ENCODE measurements at places on chromosomes 5 and 9.

- DNase-seq, result no peak
Measured at GRCh38 chr5:42522783-42523182, 99.5 kb downstream of the GHR start.

DNA sequence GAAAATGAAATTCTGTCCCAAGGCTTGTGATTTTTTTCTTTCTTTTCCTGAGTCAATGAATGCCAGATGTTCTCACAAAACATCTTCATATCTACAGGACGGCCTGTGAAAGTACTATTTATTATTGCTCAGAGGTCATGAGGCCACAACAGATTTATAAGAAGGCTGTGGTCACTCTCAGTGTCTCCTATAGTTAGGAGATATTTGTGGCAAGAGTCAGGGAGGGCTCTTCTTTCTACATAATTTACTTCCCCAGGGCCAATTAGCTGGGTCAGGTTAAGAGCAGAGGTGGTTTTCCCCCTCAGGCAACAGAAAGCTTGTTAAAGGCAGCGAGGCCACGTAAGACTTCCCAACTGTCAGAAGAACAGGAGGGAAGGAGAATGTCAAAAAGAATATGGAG lies 248.7 kb downstream of the SLIT3 start:
- no peak for DNase-seq

DNA sequence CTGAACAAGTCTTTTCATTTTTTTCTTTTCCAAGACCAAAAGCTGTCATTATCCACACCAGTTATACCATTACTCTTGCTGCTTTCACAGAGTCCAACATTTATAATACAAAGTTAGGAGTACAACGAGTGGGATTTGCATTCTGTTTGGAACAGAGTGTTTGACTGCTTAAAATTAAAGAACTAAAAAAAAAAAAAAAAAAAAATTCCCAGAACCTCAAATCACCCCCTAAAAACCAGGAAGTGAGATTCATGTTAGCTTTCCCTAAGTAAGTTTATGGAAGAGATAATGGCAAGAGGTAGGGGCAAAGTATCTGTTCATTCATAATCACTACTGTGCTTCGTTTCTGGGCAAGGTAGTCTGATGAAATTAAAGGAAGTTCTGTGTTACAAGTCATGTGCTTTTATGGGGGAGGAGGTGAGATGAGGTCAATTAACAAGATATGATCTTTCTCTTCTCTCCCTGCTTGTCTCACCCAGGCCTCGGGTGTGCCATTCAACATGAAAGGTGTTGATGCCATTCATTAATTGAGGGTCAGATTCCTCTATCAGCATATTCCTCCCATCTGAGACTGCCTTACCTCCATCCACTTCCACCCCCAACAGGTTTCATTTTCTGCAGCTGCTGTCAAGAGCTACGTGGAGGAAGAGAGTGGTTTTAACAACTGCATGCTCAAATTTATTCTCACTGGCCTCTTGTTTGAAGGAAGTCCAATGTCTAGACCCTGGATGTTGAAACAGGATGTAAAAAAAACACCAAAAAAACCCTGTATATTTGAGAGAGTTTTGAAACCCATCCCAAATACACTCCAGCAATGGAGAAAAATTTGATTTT lies 58.1 kb downstream of the MARCHF3 start:
- no peak for DNase-seq

- no peak for DNase-seq
Measured at GRCh38 chr9:134748591-134748990, 107.0 kb downstream of the COL5A1 start.

- no peak for DNase-seq
Measured at GRCh38 chr5:1031306-1031959, 22.8 kb downstream of the NKD2 start.

DNA sequence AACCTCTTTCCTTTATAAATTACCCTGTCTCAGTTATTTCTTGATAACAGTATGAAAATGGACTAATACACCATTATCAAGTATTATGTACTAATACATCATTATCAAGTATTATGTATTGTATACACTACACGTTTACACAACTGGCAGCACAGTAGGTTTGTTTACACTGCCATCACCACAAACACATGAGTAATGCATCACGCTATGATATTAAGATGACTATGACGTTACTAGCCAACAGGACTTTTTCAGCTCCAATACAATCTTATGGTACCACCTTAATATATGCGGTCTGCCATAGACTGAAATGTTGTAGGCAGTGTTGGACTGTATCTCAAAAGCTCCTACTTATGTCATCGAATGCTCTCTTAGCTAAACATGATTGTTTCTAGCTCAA lies 28.2 kb downstream of the PRELID2 start:
- no peak for DNase-seq

- no peak for DNase-seq
Measured at GRCh38 chr5:107072967-107073366, 597.8 kb downstream of the EFNA5 start.

DNA sequence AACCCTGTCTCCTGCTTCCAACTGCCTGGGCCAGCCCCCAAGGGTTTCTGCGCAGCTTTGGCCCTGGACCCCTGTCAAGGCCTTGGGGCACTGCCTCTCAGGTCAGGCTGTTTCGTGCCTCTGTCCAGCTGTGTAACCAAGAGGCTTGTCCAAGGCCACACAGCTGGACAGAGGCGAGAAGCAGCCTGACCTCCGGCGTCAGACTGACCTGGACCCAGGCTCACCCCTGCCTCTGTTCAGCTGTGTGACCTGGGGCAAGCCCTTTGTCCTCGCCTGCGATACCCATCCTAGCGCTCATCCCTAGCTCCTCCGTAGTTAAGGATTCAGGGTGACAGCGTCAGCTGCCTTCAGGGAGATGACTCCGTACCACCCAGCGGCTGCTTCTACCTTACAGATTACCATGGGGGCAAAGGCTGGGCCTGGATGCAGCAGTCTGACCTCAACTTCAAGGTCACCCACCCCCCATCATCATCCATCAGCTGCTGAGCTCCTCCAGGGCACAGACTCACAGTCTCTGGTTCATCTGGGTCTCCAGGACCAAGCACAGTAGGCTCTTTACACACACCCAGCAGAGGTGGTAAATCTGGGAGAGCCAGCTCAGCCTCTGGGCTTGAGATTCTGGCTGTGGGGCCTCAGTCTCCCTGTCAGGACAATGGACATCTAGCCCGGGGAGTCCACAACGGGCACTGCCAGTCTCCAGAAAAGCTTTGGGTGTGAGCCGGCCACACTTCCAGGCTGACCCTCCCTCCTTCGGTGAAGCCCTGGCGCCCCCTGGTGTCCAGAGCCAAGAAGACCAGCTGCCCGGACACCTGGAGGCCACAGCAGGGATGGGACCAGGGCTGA lies 7.9 kb downstream of the AK1 start:
- DNase-seq, result no peak

GRCh38 chr9:120482424-120483186 lies 97.4 kb downstream of the CDK5RAP2 start:
- DNase-seq, result no peak

GRCh38 chr5:56116599-56117141 lies 116.5 kb downstream of the ANKRD55 start:
- no peak for DNase-seq

DNA sequence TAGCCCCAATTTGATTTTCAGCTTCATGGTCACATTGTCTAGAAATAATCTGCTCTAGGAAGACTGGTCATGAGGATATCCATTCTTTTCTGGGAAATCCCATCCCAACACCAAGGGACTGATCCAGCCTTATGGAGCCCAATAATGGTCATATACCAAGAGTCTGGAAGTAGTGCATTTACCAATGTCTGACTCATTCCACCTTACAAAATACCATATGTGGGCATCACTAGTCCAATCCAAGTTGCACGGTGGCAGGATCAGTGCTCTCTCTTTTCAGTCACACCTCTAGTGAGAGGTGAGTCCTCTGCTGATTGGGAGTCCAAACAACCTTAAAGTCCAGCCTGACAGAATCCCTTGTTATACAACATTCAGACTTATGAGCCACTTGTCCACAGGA lies 73.7 kb downstream of the FEM1C start:
- DNase-seq, result no peak

DNA sequence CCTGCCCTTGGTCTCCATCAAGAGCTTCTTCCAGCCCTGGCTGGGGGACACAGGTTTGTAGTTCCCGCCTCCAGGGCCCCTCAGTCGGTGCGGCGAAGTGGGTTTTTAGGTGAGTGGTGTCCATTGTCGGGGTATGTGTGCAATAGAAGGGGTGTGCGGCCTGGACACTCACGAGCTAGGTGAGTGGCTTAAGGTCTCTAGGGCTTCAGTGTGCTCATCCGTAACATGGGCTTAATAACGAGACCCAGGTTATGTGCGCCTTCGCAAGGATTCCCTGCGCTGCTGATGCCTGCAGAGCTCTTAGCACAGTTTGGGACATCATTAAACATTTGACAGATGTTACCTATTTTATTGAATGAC lies 656 bp downstream of the CEP78 start:
- no peak for DNase-seq

GRCh38 chr5:71528206-71528605 lies 58.9 kb upstream of the MCCC2 start:
- no peak for DNase-seq

- DNase-seq, result no peak
Measured at GRCh38 chr9:87277346-87277745, 220.3 kb upstream of the DAPK1 start.

- DNase-seq, result no peak
Measured at GRCh38 chr5:60248901-60249300, 355.4 kb upstream of the PDE4D start.

GRCh38 chr5:174354571-174354970 lies 309.1 kb downstream of the NSG2 start:
- DNase-seq, result no peak

GRCh38 chr5:119363936-119364335 lies 8.1 kb downstream of the TNFAIP8 start:
- no peak for DNase-seq

DNA sequence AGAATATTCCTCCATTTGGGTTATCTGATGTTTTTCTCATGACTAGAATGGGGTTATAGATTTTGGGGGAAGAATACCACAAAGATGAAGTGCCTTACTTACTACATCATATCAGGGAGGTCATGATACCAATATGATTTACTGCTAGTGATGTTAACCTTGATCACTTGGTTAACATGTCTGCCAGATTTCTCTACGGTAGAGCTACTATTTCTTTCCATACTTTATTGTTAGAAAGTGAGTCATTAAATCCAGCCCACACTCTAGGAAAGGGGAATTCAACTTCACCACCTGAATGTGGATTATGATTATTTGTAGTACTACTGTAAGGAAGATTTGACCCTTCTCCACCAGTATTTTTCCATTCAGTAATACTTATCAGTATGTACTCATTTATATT lies 64.7 kb downstream of the UBE2R2 start:
- no peak for DNase-seq

- no peak for DNase-seq
Measured at GRCh38 chr5:93018461-93018860, 562.6 kb downstream of the NR2F1-AS1 start.

GRCh38 chr9:130766927-130767307 lies 68.1 kb upstream of the ABL1 start:
- DNase-seq, result no peak

DNA sequence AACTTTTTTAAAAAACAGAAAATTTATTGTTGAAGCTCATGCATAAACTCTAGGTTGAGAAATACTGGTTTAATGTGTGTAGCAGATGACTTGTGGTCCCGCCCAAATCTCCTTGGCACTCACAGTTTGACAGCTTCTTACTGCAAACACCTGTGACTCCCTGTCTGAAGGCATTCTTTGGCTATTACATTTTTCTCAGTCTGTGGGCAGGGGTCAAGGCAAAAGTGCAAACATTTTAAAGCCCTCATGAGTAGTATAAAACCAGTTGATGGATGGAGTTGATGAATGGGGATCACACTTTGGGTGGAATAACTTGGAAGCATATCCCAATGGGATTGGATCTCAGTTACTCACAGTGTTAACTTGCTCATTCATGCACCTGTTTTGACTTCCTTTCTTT lies 1007.0 kb upstream of the NUDT12 start:
- no peak for DNase-seq

- DNase-seq, result no peak
Measured at GRCh38 chr9:99336531-99336930, 114.4 kb downstream of the SEC61B start.

DNA sequence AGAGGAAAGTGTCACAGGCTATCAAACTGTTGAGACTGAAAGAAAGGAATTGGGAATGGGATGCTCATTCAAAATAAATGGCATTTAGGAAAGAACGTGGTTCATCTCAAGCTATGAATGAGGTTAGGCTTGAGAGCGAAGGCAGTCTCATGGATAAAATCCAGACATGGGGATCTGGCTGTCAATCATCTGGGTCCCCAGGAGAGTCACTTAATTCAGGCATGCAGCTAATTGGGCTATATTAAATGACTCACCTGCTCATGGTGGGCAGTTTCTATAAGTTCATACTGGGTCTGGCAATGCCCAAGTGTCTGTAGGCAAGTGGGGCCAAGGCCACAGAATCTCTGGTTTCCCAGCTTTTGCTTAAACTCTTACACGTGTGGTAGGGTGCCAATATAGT lies 286.5 kb upstream of the SEMA6A start:
- no peak for DNase-seq

DNA sequence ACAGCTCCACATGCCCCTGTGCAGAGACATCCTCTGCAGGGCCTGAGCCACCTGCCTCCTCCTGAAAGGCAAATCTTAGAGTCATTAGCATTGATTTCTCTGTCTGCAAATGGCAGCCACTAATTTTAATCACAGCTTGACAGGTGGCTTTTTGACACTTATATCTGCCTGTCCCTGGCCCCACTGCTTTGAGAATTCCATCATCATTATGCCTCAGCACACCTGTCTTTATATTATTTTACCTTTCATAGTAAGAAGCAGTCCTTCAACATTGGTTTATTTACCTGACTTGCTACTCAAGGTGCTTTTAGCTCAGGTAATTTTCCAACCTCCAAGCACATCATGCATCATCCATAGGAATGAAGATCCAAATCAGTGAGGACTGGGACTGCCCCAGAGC lies 451.3 kb downstream of the MTRR start:
- DNase-seq, result no peak

GRCh38 chr9:92517046-92517445 lies 18.7 kb downstream of the ECM2 start:
- DNase-seq, result no peak

GRCh38 chr5:134136771-134137170 lies 22.3 kb downstream of the TCF7 start:
- DNase-seq, result no peak

- DNase-seq, result no peak
Measured at GRCh38 chr5:74402553-74402952, 238.0 kb downstream of the ENC1 start.

DNA sequence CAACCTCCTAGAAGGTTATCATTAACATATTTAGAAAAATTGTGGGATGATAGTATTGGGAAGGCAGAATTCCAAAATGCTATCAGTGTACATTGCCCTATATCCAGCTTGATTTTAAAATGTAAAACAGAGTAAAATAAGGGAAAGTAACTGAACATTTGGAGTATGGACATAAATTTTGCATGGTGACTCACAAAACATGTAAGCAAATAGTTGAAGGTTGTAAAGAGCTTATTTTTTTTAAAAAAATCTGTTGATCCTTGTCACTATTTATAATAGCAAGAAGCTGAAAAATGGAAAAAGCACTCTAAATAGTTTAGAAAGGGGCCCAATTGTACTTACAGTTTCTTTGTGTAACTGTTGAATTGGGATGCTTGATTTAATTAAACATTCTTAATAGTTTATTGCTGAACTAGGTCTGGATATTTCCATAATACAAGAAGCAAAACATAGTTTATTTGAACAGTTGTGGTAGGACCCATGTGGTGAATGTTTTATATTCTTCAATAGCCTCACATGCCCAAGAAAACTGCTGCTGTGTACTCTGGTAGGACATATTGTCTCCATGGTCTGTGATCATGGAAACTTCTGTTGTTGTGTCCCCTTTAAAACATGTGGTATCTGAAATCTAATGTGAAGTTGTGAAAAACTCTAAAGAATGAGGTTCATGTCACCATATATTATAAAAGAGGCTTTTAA lies 82.4 kb downstream of the NNT start:
- no peak for DNase-seq

- DNase-seq, result no peak
Measured at GRCh38 chr9:33042473-33042872, 17.4 kb downstream of the DNAJA1 start.
